Hair follicular keratinocyte (primary cell): ENCODE measurements at places on chromosomes 5 and 9. TPM values are rescaled to one million over a fixed set of nuclear protein-coding genes. Genes with fewer than 3 reads are reported as not detected.

The TAS2R1 gene
- total RNA-seq, result not detected in 2 replicates

The CAMK4 gene
- 1.0 and 2.9 TPM in 2 replicates for total RNA-seq

The IL9 gene
- not detected in 2 replicates for total RNA-seq

The NR5A1 gene
- total RNA-seq, result not detected in 2 replicates

The GRPEL2 gene
- 20.2 and 24.6 TPM in 2 replicates for total RNA-seq

The FAM221B gene
- total RNA-seq, result not detected in 2 replicates

The SLC6A7 gene
- not detected in 2 replicates for total RNA-seq

The LIX1 gene
- under 0.01 TPM in 1 of 2 replicates, not detected in the other for total RNA-seq

The SHISAL2B gene
- not detected in 2 replicates for total RNA-seq

The PCDHB8 gene
- not detected in 2 replicates for total RNA-seq

The GLDC gene
- total RNA-seq, result 0.94 and 11.5 TPM in 2 replicates

The RGS7BP gene
- total RNA-seq, result not detected in 2 replicates

The TAF11L2 gene
- total RNA-seq, result not detected in 2 replicates

The LRRTM2 gene
- total RNA-seq, result 0.42 TPM in 1 of 2 replicates, not detected in the other
